Head of caudate nucleus (tissue), 42 donors: ENCODE measurements at places on chromosomes 12 and 14.
A peak's percentile ranks its signal among the peaks of the same experiment; 100 is the strongest.

GRCh38 chr14:31212893-31213292 lies 5.3 kb upstream of the HECTD1 start:
- no peak for DNase-seq

DNA sequence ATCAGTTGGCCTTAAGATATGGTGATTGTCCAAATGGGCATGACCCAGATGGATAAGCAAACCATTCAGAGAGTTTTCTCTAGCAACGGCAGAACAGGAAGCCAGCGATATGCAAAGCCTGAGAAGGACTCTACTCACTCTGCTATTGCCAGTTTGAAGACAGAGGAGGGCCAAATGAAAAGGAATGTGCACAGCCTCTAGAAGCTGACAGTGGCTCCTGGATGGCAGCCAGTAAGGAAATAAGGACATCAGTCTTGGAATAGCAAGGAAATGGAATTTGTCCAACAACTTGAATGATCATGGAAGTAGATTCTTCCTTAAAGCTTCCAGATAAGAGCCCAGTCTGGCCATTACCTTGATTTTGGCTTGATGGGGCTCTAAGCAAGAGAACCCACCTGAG lies 60.0 kb downstream of the TMTC2 start:
- DNase-seq = no peak

DNA sequence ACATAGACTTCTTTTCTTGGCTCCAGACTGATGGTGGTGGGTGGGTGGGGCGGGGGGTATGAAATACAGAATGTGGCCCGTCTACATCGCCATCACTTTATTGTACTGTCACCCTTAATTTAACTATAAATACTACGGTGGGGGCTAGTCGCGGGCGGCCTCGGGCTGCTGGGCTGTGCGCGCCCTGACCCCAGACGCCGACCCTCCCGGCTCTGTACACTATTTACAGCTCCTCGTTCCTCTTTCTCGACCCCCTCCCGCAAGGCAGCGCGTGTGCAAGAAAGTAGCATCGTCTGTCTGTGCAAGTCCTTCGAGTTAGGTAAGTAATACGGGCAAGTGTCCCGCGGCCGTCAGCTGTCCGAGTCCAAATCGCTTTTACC lies 1.8 kb downstream of the GSC start:
- DNase-seq = no peak

DNA sequence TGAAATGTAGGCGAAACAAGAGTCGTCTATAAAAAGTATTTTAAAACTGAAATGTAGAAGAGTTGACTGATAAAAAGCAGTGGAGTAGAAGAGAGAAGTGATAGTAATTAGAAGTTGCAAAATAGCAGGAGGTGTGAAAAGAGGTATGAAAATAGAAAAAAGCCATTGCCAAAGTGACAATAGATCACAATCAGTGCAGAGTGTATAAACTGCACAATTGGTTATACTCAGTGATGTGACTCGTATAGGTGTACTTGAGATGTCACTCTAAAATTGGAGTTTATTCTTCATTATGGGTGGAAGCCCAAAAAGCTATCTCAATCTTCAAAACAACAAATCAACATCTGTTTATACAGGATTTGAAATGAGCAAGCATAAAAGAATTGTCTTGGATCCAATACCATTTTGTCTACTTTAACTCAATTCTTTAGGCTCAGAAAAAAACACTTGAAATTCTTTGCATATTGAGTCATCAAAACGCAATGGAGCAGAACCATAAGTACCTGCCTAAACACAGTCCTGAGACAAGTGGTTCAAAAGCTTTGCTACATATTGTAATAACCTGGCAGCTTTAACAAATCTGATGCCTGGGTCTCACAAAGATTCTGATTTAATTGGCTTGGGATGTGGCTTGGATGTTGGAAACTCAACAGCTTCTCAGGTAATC lies 8.8 kb downstream of the IKBIP start:
- DNase-seq = no peak

GRCh38 chr14:25120261-25120660 lies 70.3 kb upstream of the STXBP6 start:
- DNase-seq = no peak

- DNase-seq = no peak
Observed at GRCh38 chr14:69876221-69876847, 2.9 kb upstream of the SMOC1 start.

GRCh38 chr14:100654814-100655740 lies 67.9 kb upstream of the BEGAIN start:
- no peak for DNase-seq

DNA sequence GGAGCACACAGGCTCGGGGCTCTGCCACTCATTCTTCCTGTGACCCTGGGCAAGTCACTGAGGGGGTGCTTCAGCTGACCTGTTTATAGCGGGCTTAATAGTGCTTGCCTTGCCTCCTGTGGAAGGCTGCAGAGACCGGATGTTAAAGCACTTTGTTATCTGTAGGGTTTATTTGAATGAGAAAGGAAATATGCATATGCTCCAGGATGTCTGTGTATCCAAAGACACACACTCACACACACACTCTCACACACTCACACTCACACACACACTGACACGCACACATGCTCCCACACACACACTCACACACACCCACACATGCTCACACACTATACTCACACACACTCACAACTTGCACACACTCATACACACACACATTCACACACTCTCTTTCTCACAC lies 56.1 kb upstream of the DDX11 start:
- no peak for DNase-seq

DNA sequence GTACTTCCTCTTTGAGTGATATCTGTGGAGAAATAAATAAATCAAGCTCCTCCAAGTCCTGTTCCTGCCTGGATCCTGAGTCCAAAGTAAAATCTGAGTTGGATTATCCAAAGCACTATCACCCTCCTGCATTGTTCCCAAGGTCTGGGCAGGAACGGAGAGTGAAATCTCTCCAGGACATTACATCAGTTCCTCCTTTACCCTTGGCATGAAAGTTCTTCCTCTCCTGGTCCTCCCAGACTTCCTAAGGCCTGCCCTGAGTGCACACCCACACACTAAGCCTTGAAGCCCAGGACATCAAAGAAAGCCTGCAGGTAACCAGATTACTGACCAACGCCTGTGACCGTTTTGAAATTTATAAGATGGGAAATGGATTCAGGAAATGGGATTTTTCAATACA lies 206.8 kb upstream of the BCL2L14 start:
- DNase-seq = no peak

- DNase-seq = no peak
Observed at GRCh38 chr12:46402941-46403718, 30.6 kb upstream of the SLC38A2 start.

DNA sequence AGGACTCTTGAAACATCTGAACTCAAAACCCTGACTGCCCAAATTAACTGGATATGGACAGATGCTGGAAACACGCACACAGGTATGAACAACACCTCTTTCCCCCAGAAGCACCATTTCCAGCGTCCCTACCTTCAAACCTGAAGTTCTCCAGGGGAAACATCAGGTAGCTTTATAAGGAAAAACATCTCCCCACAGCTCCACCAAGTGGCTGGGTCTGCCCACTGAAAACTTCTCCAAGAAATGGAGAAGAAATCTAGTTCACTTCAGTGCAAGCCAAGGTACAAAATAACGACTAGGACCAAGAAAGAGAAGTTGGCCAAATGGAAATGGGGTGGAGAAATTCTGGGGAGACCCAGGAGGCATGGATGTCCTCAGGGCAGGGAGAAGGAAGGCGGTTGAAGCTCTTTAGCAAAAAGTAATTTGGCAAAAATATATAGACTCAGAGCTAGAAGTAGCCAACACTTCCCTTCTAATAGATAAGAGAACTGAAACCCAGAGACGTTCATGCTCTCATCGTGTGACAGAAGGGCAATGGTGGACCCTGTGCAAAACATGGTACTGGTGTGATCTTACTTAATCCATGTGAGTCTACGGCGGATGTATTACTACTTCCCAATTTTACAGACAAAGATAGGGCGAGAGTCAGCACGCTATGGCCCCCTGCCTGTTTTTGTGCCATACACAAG lies 10.5 kb upstream of the NUAK1 start:
- peak; percentile 64 for DNase-seq

DNA sequence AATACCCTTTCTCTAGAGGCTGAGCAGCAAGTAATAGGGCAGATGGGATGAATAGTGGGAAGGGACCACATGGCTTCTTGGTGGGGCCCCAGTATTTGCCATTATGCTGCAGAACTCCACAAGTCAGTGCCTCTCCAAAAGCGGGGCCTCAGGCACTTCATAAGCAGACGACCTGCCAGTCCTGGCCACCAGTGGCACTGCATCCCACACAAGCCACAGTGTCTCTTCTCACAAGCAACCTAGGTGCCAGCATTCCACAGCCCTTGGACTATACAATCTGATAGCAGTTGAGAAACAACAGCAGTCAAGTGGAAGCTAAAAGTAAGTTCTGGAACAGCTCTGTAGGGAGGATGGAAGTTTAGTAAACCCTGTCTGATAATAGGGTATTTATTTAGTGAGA lies 4.2 kb upstream of the SLC8A3 start:
- no peak for DNase-seq

DNA sequence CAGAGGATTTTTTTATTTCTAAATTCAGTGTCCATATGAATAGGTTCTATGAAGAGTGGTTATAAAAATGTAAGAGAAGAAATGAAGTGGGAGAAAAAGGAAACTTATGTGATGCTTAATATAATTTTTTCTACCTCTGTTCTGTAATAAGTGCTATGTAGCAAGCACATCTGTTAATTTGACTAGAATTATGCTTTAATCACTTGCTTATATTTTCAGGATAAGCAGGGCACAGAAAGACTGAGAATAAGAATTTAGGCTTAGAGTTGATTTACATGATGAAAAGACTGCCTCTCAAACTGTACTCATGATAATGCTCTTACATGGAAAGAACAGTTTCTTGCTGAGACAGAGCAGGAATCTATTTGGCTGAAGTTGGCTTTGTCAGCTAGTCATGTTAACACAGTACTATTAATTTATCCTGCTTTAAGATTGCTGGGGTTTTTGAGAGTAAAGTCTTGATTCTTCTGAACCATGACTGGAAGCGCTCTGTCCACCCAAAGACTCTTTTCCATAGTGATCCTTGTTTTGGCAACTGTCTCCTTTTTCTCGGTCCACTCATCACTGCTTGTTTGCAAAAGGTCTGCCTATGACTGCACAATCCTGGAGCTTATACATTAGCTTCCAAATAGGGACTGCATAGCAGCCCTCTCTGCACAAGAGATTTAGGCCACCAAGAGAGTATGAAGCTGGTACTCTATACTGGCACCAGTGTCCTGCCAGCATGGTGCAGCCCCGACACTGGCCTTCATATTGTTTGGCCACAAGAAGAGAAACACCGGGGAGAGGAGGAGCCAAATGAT lies 98.8 kb downstream of the AKAP6 start:
- no peak for DNase-seq

GRCh38 chr14:101224356-101225156 lies 321.0 kb upstream of the RTL1 start:
- no peak for DNase-seq

GRCh38 chr14:31280871-31281220 lies 73.3 kb upstream of the HECTD1 start:
- DNase-seq = no peak

DNA sequence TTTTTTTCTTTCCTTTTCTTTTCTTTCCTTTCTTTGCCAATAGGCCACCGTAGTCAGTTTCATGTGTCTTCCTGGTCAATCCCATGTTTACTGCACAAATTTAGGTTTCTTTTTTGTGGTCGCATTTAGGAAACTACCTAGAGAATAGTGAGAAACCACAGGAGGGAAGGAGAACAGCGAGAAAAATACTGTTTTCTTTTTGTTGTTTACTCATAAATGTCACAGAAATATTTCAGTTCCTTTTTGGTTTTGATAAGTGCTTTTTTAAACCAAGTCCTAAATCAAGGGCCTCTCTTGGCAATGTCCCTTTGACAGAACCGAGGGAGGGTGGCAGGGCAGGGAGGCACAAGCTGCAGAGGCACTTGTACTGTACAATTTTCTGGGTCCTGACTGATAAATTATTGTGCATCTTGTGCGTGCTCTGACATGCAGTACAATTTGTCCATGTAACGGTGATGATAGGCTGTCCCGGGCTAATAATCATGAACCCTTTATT lies 326.1 kb downstream of the CACNA1C start:
- no peak for DNase-seq

- no peak for DNase-seq
Observed at GRCh38 chr14:51872396-51872795, 12.0 kb downstream of the GNG2 start.
